ENCODE measurements at places on chromosomes 2 and 18.

DNA sequence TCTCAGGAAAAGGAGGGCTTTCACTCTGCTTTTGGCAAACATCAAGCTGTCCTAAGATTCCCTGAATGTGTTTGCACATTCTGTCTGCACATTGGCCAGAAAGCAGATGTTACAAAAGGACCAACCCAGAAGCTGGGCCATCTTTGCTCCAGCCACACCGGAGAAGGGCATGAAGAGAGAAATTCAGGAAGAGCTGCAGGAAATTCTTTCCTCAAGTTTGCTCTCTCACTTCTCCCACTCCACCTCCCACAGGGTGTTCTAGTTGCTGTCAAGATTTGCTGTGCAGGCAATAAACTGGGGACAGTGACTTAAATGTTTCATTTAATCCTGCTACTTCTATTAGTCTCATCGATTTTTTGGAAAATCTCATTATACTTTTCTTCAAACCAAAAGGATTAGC lies 137.7 kb upstream of the UNC80 start:
- DNase-seq, result no peak

DNA sequence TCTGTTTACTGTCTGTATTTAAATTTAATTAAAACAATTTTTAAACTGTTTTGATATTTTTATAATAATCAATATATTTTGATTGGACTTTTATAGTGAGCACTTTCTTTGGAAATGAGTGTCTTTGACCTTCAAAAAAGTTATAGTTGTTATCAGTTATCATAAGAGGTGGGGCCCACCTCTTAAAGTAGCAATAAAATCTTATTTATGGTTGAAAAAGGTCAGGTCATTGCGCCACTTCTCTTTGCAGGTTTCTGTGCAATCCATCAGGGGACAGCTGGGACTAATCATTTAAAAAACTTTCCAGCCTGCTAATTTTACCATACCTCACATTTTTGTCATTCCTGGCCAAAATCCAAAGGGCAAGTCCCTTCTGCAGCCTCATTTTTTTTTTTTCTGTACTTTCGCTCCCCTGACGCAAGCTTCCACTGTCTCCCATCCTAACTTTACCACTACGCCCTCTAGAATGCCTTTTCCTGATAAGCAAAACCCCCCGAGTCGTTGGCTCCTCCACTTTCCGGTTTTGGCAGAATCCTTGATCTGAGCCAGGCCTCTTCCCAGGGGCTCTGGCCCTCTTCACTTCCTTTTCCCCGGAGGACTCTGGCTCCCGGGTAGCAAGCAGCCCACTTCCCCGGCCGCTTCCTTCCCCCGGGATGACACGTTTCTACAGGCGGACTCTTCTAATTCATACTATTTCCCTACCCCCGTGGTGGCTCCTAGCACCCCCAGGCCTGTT lies 1.1 kb upstream of the SEH1L start:
- peak; percentile 52 for DNase-seq

GRCh38 chr2:54657664-54658083 lies 65.8 kb upstream of the EML6 start:
- peak; percentile 69 for DNase-seq

DNA sequence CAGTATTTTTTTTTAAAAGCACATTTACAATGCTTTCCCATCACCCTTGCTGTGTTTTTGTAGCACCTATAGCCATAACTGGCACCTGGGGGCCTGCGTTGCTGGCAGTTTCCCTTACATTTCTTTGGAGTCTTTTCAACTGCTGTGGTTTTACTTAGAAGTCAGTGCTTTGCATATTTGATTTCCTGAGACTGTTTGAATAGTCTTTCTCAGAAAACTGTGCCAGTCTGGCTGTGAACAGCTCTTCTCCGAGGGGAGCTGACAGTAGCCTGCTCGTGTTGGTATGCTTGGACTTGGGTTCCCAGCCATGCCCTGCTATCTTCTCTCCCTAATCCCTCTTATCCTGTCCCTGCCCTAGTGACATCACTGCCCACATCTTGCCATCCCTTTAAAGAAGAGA lies 81.5 kb downstream of the DPP4 start:
- no peak for DNase-seq

DNA sequence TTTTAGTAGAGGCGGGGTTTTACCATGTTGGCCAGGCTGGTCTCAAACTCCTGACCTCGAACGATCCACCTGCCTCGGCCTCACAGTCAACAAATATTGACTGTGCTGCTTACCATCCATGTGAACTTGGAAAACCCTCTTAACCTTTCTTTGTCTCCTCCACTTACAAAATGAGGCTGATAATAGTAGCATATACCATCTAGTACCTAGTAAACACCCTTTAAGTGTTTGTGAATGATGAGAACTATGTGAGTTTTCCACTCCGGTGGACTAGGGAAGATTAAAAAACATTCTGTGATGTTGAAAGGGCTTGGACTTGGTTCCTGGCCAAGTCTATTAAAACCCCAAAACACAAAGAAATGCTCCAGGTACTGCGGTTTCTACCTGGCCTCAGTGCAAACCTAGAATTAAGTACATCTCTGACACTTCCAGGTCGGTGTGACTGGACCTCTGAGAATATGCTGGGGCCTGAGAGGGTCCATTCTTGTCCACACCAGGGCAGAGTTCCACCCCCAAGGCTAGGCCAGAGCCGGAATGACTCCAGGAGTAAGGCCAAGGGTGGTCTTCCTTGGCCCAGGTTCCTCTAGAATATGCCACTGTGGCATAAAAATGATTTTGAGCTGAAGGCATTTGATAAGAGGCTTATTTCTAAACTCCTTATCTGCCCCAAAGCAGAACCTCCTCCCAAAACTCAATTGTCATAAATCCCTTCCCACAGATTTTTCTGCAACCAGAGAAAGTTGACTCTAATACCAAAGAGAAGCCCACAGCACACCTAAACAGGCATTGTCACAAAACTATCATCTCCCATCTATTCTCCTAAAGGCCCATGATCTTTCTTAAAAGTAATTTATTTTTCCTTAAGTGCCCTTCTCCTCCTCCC lies 217.5 kb downstream of the TGIF1 start:
- DNase-seq, result no peak

DNA sequence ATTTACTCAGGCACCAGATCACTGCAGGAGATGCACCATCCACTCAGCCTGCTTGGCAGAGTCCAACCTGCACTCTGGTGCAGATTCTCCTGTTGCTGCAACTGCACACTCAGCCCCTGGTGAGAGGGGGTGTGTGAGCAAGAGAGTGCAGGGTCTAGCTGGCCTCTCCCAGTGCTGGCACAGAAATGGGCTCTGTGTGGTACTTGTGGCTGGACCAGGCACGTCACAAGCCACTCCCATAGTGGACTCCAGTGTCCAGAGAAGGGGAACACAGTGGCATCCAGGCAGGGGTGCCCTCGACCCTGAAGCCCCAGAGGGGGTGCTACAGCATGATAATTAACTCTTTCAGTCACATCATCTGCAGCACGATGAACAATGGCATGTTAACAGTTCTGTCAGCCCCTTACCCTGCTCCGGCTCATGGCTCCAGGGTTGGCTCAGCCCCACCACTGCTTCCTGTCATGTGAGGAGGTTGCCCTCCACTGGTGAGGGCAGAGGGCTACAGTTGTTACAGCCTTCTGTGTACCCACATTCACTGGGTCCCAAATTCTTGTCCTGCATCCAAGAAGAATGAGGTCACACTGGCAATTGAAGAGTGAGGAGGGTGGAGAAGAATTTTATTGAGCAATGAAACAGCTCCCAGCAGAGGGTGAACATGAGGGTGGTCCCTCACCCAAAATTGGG lies 135.7 kb downstream of the EVA1A start:
- no peak for DNase-seq

DNA sequence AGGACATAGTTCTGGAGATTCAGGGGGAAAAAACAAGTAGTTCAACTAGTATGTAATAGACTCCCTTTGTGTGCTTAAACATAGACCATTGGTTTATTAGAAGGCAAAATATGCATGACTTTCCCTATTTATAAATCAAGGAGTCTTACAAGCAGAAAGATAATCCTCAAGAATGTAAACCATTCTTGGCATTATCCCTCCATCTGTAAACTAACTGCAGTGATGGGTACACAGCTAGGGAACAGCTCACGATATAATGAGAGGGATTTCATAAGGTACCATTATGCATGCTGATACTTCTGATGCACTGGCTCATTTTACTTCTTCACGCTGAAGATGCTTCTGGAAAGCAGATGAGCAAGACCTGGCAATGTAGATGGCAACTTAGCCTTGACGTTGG lies 878 bp downstream of the FBXO15 start:
- no peak for DNase-seq

DNA sequence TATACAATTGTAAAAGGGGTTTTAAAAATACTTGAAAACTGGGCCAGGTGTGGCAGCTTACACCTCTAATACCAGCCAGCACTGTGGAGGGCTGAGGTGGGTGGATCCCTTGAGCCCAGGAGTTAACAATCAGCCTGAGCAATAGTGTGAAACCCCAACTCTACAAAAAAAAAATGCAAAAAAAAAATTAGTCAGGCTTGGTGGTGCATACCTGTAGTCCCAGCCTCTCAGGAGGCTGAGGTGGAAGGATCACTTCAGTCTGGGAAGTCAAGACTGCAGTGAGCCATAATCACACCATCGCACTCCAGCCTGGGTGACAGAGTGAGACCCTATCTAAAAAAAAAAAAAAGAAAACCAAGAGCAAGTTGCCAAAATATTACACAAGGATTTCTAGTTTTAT lies 182.7 kb downstream of the UBE2E3 start:
- no peak for DNase-seq

- no peak for DNase-seq
These were observed 248.4 kb upstream of the MEIS1 start for GRCh38 chr2:66186537-66186936.

DNA sequence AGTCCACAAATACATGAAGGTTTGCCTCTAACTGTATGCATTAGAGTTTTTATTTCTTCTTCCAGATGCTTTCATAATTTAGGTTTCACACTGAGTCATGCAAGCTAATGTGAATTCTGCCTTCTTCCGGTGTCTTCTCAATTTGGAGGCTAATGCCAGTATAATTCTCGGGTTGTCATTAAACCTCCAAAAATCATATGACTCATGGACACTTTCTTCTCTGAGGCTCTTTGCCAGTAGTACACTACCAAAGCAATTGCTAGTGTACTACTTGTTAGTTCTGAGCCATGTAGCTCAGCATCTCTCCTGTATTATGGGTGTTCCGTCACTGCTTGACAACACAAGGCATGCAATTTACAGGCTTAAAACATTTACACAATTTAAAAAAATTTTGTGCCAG lies 137.1 kb downstream of the VWC2L start:
- no peak for DNase-seq

DNA sequence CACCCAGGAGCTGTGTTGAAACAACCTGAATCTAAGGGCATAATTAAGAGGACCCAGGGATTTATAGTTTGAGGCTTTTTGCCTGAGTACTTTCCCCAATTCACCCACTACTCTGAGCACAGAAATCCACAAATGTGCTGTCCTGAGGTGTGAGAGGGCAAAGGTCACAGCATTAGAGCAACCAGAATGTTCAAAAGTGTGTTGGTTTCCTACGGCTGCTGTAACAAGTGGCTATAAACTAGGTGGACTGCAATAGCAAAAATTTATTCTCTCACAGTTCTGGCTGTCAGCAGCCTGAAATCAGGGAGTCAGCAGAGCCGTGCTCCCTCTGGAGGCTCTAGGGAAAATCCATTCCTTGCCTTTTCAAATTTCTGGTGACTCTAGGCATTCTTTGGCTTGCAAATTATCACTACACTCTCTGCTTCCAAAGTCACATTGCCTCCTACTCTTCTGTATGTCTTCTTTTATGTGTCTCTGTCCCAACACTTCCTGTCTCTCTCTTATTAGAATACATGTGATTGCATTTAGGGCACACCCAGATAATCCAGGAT lies 91.4 kb upstream of the TACR1 start:
- DNase-seq, result peak; percentile 12

DNA sequence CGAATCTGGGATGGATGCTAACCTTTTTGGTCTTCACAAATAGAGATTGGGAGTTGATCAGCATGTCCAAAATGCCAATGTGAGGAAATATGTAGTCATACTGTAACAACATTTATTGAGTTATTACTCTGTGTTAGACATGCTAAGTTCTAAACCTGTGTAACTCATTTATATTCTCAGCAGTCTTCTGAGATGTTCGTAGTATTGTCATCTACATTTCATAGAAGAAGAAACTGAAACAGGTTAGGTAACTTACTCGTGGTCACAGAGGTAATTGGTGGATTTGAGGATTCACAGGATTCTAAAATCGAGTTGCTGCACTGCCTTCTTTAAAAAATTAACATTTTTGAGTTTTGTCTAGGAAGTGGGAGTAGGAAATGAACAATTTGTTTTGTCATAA lies 162.1 kb downstream of the UBE2E3 start:
- no peak for DNase-seq

DNA sequence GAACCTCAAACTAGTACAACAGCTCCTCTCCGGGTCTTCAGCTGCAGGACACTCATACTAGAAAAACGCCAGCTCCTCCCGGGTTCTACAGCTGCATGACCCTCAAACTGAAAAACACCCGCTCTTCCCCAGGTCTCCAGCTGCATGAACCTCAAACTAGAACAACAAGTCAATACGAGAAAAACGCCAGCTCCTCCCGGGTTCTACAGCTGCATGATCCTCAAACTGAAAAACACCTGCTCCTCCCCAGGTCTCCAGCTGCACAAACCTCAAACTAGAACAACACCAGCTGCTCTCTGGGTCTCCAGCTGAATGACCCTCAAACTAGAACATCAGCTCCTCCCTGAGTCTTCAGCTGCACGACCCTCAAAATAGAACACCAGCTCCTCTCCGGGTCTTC lies 315.0 kb upstream of the TFPI start:
- no peak for DNase-seq

DNA sequence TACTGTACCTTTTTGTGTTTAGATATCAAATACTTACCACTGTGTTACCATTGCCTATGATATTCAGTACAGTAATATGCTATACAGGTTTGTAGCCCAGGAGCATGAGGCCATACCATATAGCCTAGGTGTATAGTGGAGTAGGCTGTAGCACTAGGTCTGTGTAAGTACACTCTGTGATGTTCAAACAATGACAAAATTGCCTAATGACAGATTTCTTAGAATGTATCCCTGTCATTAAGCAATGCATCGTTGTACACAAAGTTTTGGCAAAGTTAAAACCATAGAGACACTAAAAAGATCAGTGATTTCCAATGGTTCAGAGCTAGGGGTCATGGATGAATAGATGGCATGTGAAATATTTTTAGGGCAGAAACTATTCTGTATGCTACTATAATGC lies 415.5 kb downstream of the NCKAP5 start:
- no peak for DNase-seq

- no peak for DNase-seq
These were observed 15.2 kb downstream of the ASXL3 start for GRCh38 chr18:33593261-33593660.

GRCh38 chr18:67805261-67805660 lies 288.7 kb upstream of the DSEL start:
- DNase-seq, result no peak

- DNase-seq, result no peak
These were observed 198.1 kb upstream of the RASGRP3 start for GRCh38 chr2:33278245-33278943.

GRCh38 chr2:74472945-74473258 lies 422 bp upstream of the MRPL53 start:
- no peak for DNase-seq

DNA sequence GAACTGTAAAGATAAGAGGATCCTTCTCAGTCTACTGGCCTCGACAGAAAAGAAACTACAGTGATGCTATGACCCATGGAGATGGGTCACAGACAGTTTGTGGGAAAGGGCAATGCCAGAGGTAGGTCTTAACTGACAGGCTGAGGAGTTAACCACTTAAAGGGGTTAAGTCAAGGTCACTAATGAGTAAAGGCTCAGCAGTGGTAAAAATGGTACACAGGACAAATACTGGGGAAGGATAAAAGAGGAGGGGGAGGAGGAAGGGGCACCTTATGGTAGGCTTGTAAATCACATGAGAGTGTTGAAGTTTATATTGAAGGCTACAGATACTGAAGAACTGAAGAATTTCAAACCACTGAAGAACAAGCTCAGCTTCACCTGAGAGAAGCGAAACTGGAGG lies 9.9 kb downstream of the IER3IP1 start:
- DNase-seq, result peak; percentile 28

Data from nephron progenitor cell (in vitro differentiated cells).